ENCODE measurements at places on chromosomes 7 and 10. TPM values are rescaled to one million over a fixed set of nuclear protein-coding genes. Genes with fewer than 3 reads are reported as not detected.

GRCh38 chr10:18561861-18562551 is 89.4 kb downstream of the NSUN6 start:
- no peak for DNase-seq

- no peak for DNase-seq
Observed at GRCh38 chr10:49610114-49610457, at the start of gene SLC18A3. Gene SLC18A3 (plus strand): TSS chr10:49610310. CDS start chr10:49610741, 431 bp downstream.

The SYPL1 gene
- 23.4 TPM for total RNA-seq

DNA sequence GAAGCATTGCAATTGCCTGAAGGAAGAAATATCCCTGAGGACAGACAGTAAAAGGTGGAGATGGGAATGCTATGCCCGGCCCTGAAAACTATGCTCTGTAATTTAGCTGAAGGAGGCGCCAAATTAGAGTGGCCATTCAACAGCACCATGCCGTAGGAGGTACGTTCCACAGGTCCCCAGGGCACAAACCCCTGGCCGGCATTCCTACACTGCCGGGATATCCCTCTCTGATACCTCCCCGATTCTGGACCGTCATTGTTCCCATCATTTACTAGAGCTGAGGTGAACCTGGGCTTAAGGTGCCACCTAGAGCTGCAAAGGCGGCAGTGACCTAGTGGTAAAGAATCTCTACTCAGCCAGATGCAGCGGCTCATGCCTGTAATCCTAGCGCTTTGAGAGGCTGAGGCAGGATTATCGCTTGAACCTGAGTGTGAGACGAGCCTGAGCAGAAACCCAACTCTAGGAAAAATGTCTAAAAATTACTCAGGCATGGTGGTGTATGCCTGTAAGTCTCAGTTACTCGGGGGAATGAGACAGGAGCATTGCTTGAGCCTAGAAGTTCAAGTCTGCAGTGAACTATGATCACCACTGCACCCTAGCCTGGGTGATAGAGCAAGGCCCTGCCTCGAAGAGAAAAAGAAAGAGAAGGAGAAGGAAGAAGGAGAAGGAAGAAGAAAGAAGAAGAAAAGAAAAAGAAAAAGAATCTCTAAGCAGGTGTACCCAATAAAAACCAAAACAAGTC is 53.0 kb upstream of the TNKS2 start:
- no peak for DNase-seq

GRCh38 chr7:100394077-100394476 is 20.8 kb downstream of the PILRA start:
- DNase-seq: no peak

The GFRA1 gene
- 3.1 TPM for total RNA-seq

DNA sequence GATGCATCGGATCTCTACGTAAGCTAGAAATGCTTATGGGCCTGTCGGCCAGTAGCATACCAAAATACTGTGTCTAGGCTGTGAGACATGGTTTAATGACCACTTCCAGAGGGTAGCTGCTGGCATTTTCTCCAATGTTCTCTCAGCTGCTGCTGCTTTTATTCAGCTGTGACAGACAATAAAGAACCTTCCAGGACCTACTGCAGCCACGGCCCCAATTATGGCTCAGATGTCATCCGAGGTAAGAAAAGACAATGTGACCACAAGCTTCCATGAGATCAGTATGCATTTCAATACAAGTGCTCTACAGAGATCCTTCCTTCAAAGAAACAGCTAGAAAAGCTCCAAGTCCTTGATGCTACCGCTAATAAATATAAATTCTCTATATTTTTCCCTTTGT is 256.2 kb downstream of the SDHAF3 start:
- no peak for DNase-seq

GRCh38 chr10:19659920-19660655 is 156.1 kb upstream of the PLXDC2 start:
- no peak for DNase-seq

The SPDYE1 gene
- total RNA-seq: not detected

The SERPINE1 gene
- total RNA-seq: 3.0 TPM

DNA sequence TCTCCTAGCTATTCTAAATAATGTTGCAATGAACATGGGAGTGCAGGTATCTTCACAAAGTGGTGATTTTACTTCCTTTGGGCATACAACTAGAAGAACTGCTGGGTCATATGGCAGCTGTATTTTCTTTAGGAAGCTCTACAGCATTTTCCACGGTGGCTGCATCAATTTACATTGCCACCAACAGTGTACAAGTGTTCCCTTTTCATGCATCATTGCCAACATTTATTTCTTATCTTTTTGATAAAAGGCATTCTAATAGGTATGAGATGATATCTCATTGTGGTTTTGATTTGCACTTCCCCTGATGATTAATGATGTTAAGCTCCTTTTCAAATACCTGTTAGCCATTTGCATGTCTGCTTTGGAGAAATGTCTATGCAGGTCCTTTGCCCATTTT is 52.6 kb downstream of the NT5C2 start:
- no peak for DNase-seq

DNA sequence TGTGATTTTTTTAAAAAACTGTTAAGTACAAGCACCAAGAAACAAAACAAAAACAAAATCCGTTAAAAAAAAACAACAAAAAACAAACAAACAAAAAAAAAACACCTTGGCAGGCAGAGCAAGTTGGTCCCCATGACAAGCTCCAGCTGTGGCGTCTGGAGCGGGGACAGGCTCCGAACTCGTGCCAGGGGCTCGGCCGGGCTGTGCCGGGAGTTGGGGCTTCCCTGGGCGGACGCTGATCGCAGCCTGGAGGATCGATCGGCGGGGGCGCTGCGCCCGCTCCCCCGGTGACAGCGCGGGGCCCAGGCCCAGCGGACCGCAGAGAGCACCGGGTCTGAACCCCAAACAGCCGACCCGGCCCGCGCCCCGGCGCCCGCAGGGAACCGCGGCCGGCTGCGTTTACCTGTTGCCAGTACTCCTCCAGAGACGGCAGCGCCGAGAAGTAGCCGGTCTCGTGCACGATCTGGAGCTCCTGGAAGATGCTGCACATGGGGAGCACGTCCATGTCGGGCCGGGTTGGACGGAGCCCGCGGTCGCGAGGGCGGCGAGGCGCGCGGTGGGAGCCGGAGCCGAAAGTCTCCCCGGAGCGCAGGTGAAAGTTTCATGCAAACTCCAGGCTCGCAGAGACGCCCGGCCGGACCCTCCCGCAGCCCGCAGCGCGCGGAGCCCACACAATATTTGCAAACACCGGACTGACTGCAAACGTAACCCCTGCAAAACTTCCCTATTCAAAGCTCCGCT is at the start of gene KLF6:
KLF6 (minus strand) TSS at position 700 of the 741 bp plus-strand sequence; CDS start at position 505, 195 bp downstream.
- DNase-seq: peak; percentile 65

DNA sequence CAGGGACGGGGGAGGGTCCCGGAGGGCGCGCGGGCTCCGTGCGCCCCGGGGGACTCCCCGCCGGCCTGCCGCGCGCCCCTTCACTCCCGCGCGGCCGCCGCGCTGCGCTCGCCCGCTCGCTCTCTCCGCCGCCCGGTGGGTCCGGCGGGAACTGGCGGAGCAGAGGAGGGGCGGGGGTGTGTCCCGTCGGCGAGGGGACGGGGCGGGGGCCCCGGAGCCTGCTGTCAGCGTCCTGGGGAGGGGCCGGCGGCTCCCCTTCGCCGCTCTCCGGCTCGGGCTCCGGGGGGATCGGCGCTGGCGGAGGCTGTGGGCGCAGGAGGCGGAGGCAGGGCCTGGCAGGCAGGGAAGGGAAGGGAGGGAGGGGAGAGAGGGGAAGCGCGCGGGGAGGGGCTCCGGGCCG is at the start of gene SH3PXD2A:
SH3PXD2A (minus strand) TSS at position 153 of the 400 bp plus-strand sequence. CDS start 310 bp downstream, outside the sequence.
- DNase-seq: peak; percentile 83

- DNase-seq: no peak
Observed at GRCh38 chr7:34015651-34016050, 110.3 kb downstream of the BMPER start.

- DNase-seq: no peak
Observed at GRCh38 chr10:118102121-118102520, 55.4 kb upstream of the RAB11FIP2 start.

The GHITM gene
- 48.3 TPM for total RNA-seq

DNA sequence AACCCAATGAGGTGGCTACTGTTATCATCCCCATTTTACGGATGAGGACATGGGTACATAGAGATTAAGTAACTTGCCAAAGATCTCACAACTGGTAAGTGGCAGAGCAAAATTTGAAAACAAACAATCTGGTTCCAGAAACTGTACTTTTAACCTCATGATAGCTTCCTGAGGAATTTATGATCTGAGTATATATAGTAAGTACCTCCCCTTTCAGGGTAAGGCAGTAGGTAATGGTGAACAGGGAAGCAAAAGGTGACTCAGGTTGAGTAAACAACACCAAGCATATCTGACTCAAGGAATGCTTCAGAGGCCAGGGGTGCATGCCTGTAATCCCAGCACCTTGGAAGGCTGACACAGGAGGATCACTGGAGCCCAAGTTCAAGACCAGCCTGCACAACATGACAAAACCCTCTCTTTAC is 21.1 kb downstream of the KLLN start:
- DNase-seq: no peak

- no peak for DNase-seq
Observed at GRCh38 chr10:117631276-117632145, 89.0 kb downstream of the EMX2 start.

The DNAJB12 gene
- 16.8 TPM for total RNA-seq

DNA sequence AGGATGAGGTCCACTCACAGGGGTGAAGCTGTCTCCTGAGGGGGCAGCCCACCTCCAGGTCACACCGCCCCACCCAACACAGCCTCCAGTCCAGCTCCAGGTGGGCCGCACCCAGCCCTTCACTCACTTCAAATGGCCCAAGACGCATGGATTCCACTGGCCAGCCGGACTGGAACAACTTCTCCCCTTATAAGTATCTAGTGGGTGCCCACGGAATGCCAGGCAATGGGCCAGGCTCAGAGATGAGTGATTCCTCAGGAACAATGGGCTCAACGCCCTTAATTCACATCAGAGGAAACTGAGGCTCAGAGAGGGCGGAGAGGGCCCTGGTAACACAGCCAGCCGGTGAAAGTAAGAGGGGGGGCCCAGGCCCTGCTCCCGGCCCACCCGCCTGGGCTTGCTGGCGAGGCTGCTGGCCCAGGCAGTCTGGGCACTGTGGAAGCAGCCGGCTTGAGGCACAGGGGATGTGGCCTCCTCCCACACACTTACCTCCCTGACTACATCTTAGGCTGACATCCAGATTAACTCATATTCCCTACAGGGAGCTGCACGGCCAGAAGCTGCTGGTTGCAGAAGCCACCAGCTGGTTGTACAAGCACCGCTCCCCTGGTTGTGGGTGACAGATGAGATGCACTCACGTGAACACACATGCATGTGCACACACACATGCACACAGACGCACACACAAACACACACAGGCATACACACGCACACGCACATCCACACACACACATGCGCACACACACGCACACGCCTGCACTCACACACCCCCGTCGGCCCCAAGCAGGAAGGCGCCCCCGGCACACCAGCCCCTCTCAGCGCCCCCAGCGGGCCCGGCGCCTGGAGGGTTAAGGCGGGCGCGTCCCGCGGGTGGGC is 1.0 kb upstream of the FAM20C start:
- no peak for DNase-seq

The RAPGEF5 gene
- total RNA-seq: 27.6 TPM

DNA sequence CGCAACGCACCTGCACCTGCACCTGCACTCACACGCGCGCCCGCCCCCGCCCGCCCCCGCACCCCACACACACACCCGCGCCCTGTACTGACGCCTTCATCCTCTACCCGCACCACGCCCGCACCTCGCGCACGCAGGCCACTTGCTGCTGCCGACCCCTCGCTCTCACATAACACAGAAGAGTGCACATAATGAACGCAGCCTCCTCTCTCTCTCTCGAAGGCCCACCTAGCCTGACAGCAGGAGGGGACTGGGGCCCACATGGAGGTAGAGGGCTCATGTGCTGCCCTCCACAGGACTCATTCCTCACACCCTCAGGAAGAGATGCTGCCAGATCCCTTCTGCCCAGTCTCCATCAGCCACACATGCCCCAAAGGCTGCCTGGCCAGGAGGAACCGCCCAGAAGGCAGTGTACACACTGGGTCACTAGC is 432 bp upstream of the CAMK2B start:
- no peak for DNase-seq

GRCh38 chr10:16929069-16929468 is 111.8 kb upstream of the RSU1 start:
- DNase-seq: no peak

DNA sequence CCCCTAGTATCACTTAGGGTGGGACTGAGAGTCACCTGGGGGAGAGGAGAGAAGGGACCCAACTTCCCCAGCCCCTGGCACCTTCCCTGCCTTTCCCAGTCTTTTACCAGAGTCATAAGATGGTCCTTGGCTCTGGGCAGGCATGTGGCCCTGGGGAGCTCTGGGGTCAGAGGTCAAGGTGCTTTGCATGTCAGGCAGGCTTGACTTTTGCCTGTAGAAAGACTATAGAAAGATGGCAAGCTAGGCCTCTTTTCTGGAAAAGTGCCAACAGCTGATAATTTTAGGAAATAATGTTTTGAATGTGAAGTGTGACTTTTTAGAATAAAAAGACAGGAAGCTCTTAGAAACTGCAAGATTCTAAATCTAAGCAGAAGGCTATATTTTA is 67.5 kb downstream of the MKI67 start:
- no peak for DNase-seq

The RNF32 gene
- 0.69 TPM for total RNA-seq

- DNase-seq: no peak
Observed at GRCh38 chr10:34539533-34540315, 275.4 kb downstream of the PARD3 start.

The ZNF488 gene
- not detected for total RNA-seq

DNA sequence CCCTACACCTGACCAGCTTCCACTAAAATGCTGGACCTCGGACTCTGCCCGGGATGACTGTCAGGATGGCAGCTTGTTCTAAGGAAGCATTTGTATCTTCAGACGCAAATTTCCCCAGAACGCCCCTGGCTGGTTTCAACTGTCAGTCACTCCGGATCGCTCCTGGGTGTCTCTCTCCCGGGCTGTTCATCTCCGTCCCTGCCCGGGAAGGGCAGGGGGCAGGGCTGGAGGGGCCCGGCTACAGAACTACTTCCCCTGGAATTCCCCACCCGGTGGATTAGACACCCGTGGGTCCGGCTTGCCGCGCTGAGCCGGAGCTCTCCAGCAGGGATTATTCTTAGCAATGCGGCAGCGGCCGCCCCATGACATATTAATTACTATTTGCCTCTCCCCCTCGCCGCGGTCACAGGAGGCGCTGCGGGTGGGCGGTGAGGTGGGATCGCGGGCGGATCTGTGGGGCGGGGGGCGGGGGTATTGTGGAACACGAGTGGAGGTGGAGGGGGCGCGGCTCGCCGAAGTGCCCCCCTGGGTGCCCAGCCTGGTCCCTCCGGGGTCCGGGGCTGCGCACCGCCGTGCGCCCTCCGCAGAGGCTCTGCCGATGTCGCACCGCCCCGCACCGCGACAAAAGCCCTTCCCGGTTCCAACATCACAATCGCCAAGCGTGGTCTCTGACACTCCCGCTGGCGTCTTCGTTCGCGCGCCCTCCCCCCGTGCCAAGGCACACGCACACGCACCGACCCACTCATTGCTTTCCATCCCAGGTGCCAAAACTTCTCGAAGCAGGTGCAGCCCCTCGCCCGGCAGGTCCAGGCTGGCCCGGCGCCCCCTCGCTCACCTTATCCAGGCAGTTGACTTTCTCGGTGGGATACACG is 276.1 kb upstream of the NEBL start:
- peak; percentile 76 for DNase-seq

GRCh38 chr7:47392241-47392759 is 189.6 kb downstream of the TNS3 start:
- peak; percentile 69 for DNase-seq

Data from pancreas (tissue), 10 donors.